Cerebellum (tissue), 4 donors: ENCODE measurements at places on chromosomes 1 and 21.

DNA sequence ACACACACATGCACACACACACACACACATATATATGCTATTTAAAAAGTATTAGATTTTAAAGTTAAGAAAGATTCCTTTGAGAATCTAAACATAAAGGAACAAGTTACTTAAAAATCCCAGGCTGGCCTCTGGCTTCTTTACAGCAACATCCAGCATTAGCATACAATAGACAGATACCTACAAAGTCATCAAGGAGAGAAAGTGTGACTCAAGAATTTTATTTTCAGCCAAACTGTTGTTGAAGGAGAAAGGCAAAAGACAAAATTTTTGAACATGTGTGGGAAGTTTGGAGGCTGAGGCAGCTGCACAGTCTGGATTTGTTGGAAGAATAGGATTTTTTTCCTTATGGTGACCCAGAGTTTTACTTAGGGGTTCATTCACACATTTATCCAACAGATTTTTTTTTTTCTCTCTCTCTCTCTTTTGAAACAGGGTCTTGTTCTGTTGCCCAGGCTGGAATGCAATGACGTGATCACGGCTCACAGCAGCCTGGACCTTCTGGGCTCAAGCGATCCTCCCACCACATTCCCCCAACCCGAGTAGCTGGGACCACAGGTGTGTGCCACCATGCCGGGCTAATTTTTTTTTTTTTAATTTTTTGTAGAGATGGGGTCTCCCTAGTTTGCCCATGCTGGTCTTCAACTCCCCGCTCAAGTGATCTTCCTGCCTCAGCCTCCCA is 24.0 kb upstream of the SPOCD1 start:
- no peak for DNase-seq

GRCh38 chr1:174999936-175000696 is at the start of gene CACYBP:
CACYBP (plus strand) TSS chr1:174999947; CDS start chr1:175000181, 234 bp downstream.
- DNase-seq = no peak

DNA sequence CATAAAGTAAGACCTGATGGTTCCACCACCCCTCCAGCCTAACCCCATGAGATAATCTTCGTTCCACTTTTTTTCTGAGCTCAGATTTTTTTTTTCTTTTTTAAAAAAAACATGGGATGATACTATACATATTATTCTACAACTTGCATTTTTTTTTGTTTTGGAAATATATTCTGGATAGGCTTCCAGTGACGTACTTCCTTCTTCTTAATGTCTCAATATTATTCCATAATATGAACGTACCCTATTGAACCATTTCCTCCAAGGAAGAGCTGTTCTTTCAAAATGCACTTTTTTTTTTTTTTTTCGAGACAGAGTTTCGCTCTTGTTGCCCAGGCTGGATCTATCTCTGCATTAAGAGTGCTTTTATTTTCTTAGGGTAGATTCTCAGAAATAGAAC is 1.5 kb downstream of the EDEM3 start:
- no peak for DNase-seq

- DNase-seq = no peak
Observed at GRCh38 chr1:84407524-84407923, 9.2 kb downstream of the DNASE2B start.

- DNase-seq = no peak
Observed at GRCh38 chr1:60924964-60925798, 157.2 kb upstream of the NFIA start.

DNA sequence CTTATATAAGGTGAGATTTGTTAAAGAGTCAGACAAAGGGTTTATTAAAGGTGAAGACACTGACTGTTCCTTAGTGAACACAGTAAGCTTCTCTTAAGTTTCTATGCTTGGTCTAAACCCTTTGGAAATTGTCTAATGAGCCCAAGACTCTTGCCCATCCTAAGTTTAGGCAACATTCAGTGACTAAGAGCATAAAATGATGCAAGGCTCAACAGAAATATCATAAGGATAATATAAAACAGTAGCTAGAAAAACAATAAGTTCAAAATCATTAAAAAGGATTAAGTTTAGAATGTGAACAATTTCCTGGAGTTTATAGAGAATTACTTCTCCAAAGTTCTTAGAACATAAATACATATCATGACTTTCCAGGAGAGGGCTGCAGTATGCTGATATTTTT is 108.9 kb upstream of the PDC start:
- no peak for DNase-seq

- no peak for DNase-seq
Observed at GRCh38 chr1:39061951-39062350, 35.8 kb downstream of the NDUFS5 start.

DNA sequence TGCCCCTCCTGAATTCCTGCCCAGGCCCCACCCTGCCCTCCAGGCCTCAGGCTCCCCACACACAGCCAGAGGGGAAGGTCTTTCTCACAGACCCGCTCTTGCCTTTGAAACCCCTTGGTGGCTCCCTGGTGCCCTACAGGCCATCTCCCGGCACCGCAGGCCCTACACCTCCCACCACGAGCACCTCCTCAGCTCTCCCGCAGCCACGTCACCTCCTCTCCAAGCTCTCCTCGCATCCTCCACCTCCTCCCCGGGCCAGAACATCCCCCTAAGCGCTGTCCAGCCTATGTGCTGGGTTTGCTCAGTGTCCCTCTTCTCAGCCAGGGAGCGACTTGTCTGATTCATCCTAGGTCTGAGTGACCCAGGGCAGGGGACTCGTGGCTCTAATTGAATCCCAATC is 66.4 kb downstream of the DMRTB1 start:
- no peak for DNase-seq

DNA sequence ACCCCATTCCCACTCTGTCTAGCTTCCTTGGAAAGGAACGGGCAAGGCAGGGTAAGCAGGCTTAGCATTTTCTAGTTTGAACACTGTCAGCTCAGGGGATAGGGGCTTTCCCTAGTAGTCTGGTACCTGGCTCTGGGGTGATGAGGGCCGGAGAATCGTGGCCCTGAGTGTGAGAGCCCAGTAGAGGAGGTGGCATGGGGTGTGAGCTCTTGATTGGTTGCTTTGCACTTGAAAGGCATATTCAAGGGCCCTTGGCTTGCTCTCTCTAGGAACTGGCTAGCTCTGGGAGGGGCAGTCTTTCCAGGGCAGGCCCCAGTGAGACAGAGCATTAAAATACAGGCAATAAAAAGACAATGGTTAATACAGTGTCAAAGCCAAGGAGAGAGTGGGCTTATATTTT is 10.8 kb upstream of the EXTL1 start:
- DNase-seq = no peak

DNA sequence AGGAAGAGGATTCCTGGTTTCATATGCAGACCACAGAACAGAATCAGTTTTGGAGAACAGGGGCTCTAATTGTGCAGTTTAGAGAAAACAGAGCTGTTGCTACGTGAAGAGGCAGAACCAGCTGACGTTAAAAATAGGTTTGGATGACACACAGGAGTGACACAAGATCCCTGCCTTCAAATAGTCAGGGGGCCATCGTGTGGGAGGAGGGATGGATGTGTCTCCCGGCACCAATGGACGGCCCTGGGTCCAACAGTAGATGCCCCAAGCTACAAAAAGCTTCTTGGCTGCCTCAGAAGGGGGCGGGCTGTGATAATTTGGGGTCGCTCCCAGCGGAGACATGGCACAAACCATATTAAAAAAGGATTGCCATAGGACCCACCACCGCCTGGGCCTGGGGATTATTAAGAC is 87.8 kb downstream of the MRPL37 start:
- no peak for DNase-seq

DNA sequence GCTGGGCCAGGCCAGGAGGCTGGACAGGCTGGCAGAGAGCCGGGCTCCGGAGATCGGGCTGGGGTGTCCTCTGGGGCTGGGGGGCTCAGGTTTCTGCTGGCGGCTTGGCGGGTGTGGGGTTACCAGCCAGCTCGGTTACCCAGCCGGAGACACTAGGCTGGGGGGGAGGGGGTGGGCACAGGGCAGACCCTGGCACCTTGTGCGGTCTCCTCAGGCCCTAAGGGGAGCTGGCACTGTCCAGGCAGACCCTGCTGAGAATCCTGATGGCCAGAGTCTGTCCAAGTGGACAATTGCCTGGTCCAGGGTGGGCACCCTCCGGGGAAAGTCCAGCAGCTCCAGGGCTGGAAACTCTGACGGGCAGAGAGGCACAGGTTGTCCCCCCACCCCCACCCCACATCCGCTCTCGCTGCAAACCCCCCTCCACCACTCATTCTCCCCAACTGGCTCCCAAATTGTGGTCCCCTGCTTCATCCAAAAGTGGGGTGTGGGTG is 6.7 kb downstream of the ZBTB7B start:
- no peak for DNase-seq

- no peak for DNase-seq
Observed at GRCh38 chr1:91026777-91027176, 4.9 kb upstream of the ZNF644 start.

DNA sequence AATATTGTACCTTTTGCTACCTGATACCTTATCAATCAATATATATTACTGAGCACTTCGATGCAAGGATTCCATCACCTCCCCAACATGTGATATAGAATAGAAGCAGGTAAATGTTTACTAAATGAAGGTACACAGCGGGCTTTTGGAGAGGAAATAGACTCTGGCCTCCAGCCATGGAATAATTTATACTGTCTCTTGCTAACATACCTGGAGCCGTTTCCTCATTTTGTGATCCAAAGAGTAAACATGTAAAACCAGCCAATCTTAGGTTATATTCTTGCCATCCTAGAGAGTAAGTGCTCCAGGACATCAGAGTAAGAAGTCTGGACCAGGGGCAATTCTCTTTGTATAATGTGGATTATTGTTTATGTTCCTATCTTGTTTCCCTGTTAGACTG is 39.4 kb downstream of the NDUFS5 start:
- no peak for DNase-seq

DNA sequence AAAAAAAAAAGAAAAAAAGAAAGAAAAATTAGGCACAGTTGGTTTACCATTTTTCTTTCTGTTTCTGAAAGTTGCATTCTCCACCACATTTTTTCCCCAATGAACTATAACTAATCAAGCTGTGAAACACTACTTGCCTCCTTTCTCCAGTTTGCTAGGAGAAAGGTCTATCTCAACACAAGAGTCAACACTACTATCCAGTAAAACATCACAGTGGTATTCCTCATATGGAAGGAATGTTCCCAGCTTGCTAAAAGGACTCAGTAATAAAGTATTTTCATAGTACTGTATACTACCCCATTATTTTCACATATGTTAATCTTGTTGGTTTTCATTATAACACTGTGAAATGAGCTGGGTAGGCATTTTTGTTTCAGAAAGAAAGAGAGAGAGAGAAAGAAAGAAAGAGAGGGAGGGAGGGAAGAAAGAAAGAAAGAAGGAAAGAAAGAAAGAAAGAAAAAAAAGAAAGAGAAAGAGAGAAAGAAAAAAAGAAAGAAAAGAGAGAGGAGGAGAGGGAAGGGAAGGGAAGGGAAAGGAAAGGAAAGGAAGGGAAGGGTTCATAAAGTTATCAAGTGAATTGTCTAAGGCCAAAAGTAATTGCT is 7.9 kb downstream of the PTGER3 start:
- DNase-seq = no peak

- no peak for DNase-seq
Observed at GRCh38 chr1:65026235-65026634, 59.9 kb upstream of the JAK1 start.

GRCh38 chr1:192506741-192507155 is 68.8 kb upstream of the RGS1 start:
- no peak for DNase-seq

- no peak for DNase-seq
Observed at GRCh38 chr1:156961709-156962108, 41.3 kb downstream of the LRRC71 start.

- DNase-seq = no peak
Observed at GRCh38 chr1:177448652-177449357, 278.0 kb downstream of the BRINP2 start.

GRCh38 chr1:218259800-218260199 is 25.3 kb upstream of the RRP15 start:
- DNase-seq = no peak

GRCh38 chr1:45335855-45336324 is 4.1 kb upstream of the TOE1 start:
- DNase-seq = no peak

GRCh38 chr1:36420409-36420808 is 22.7 kb upstream of the LSM10 start:
- DNase-seq = no peak

DNA sequence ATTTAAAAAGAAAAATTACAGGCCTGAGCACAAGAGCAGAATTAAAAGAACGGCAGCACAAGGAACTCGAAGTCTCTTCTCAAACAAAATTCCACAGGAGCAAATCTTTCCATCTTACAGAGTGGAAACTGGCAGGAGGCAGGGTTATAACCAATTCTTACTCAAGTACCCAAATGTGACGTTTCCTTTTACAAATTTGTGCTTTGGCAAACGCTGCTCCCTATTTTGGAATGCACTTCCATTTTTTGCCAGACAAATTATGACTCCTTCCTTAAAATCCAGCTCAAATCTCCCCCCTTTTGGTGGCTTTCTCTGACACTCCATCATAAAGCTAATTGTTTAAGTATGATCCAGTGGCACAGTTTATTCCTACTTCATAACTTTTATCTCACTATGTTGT is 7.8 kb downstream of the ERI3 start:
- DNase-seq = no peak

GRCh38 chr1:201656311-201657032 is 117.5 kb downstream of the NAV1 start:
- no peak for DNase-seq

DNA sequence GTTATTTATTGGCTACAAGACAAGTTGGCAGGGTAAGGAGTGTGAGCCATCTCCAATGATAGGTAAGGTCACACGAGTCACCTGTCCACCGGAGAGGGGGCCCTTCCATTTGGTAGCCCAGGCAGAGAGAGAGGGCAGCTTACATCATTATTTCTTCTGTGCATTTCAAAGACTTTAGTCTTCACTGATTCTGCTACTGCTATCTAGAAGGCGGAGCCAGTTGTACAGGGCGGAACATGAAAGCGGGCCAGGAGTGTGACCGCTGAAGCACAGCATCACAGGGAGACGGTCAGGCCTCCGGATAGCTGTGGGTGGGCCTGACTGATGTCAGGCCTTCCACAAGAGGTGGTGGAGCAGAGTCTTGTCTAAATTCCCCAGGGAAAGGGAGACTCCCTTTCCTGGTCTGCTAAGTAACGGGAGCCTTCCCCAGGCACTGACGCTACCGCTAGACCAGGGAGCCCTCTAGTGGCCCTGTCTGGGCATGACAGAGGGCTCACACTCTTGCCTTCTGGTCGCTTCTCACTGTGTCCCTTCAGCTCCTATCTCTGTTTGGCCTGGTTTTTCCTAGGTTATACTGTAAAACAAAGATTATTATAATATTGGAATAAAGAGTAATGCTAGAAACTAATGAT is 36.7 kb downstream of the ZNF695 start:
- DNase-seq = no peak

- DNase-seq = no peak
Observed at GRCh38 chr1:111140680-111140967, 601 bp downstream of the CEPT1 start.

DNA sequence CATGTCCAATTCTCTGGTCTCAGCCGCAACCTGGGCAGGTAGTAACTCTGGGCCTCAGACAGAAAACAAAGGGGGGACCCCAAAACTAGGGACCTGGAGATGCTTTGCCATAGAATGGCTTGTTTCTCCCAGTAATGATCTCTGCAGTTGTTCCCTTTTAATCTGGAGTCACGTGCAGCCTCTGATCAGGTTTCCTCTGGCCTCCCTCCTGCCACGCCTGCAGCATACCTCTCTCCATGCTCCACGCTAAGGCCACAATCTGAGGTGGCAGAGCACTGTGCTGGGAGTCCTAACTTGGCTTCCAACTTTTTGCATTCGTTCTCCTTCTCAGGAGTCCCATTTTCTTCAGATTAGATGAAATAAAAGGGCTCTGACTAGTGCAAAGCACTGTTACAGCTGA is 1.9 kb downstream of the PABPC4 start:
- no peak for DNase-seq
